ENCODE measurements at places on chromosomes 16 and 17.

- peak; percentile 35 for DNase-seq
Observed at GRCh38 chr16:11563493-11564040, 23.2 kb downstream of the LITAF start.

DNA sequence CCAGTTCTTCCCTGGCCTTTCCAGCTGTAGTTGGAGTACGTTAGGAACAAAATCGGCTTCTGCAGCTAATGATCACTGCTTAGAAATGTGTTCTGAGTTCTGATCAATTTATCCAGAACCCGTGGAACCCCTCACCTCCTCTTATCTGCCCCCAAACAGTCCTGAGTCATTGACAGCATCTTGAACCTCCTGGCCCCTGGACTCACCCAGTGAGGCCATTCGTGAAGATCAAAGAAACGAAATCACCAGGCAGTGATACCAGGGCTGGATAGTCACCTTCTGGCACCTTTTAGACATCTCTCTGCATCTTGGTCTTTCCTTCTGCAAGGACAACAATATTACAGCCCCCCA is 17.0 kb upstream of the EXOC7 start:
- DNase-seq = no peak

GRCh38 chr16:60060731-60061130 is 1326.6 kb upstream of the GOT2 start:
- DNase-seq = no peak

GRCh38 chr16:64481497-64481896 is 640.4 kb downstream of the CDH11 start:
- DNase-seq = no peak

DNA sequence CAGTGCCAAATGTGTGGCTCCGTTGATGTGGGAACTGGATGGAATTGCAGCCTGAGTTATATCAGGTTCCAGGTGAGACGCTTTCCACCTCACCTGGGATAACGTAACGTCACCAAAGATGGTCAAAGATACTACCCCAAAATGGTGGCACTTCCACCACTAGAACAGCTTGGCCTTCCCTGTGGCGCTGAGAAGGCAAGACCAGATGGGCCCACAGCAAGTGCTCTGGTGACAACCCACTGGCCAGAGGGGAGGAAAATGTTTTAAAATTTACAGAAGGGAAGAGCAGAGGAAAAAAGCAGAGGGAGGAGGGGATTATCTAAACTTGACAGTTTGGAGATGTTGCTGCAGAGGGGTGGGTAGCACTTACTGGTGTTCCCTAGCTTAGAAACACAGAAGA is 7.5 kb upstream of the ITGA2B start:
- DNase-seq = no peak

- no peak for DNase-seq
Observed at GRCh38 chr17:7147772-7148171, 31.4 kb downstream of the ASGR1 start.
